Activated naive CD8-positive, alpha-beta T cell treated with anti-CD3 and anti-CD28 coated beads, Interleukin-2, amount 10 ng/mL, durations not matched to agents 7 days and 5 days (primary cell): ENCODE measurements at places on chromosomes 13 and 19.
A peak's percentile ranks its signal among the peaks of the same experiment; 100 is the strongest.

- H3K27me3 ChIP-seq = no peaks in the 10 kb centered on the region
- H3K36me3 ChIP-seq = peaks cover 4% of the 10 kb centered on the region
- no peak overlapping the region for H3K4me3 ChIP-seq
- no peaks in the 10 kb centered on the region for H3K4me1 ChIP-seq
- H3K27ac ChIP-seq = no peak overlapping the region
Observed at GRCh38 chr19:3655402-3656072, 28.9 kb upstream of the CACTIN start.

DNA sequence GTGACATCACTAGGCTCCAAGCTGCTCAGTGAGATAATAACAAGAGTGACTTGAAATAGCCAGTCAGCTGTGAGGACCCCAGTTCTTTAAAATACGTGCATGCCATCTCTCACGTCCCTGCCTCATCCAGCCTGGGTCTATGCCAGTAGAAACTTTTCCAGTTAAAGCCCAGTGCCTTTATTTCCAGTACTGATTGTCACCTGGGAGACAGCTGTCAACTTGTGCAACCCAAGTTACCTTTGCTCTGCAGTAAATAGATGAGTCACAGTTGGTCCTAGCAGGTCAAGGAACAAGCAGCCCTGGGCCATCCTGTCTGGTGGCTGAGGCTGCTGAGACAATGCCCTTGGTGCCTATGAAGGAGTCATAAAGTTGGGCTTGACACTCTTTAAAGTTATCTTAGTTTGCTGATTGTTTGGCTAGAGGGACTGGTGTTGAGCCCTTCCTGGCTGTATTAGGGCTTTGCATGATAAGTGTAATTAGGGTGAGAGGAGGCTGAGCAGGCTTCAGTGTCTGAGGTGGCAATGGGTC lies 228.7 kb downstream of the LACC1 start:
- H3K27me3 ChIP-seq = peaks cover 3% of the 10 kb centered on the region
- H3K4me1 ChIP-seq = no peaks in the 10 kb centered on the region
- no peak for DNase-seq
- no peak overlapping the region for H3K27ac ChIP-seq
- H3K4me3 ChIP-seq = no peak overlapping the region
- H3K36me3 ChIP-seq = no peaks in the 10 kb centered on the region

GRCh38 chr13:38804536-38804935 lies 117.7 kb downstream of the FREM2 start:
- no peak overlapping the region for H3K4me3 ChIP-seq
- H3K27me3 ChIP-seq = no peaks in the 10 kb centered on the region
- DNase-seq = no peak

DNA sequence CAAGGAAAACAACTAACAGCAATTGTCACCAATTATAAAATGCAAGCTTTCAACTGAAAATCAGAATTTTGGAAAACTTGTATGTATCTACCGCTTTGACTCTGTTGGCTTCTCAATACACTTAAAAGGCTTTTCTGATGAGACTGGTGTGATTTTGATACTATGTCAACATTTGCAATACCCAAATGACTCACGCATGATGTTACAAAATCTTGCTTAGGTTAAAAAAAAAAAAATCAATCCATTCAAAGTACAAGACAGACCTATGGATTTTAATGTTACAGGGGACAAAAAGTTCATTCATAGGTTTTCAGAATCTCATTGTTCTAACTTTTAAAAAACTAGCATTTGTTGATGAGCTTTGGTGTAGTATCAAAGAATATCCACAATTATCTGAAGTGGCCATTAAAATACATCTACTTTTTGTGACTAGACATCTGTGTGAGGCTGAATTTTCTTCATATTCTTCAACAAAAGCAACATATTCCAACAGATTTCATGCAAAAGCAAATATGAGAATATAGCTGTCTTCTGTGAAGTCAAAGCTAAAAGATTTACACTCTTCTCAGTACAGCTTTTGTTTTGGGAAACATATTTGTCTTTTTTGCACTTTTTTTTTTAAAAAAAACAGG lies 10.7 kb downstream of the ELF1 start:
- H3K27ac ChIP-seq = peak overlapping the region; percentile 70
- H3K4me3 ChIP-seq = peak overlapping the region; percentile 83
- H3K36me3 ChIP-seq = peaks cover 24% of the 10 kb centered on the region
- no peak for DNase-seq
- no peaks in the 10 kb centered on the region for H3K27me3 ChIP-seq

- no peak for DNase-seq
- no peaks in the 10 kb centered on the region for H3K4me1 ChIP-seq
- no peak overlapping the region for H3K4me3 ChIP-seq
- H3K27me3 ChIP-seq = peaks cover 52% of the 10 kb centered on the region
- H3K36me3 ChIP-seq = no peaks in the 10 kb centered on the region
Observed at GRCh38 chr13:30915691-30916541, 9.8 kb downstream of the MEDAG start.

DNA sequence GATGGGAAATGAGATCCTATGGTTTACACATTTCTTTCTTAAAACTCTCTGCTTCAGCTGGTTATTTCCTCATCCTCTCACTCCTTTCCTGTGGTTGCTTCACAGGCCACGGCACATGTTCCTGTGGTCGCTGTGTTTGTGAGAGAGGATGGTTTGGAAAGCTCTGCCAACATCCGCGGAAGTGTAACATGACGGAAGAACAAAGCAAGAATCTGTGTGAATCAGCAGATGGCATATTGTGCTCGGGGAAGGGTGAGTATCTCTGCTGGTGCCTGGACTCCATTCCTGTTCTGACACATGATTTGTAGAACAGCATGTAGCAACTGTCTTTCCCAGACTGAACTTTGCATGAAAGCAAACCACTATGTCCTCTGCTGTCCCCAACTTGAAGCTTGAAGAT lies 254.2 kb downstream of the ITGBL1 start:
- H3K27me3 ChIP-seq = peaks cover 21% of the 10 kb centered on the region
- peak; percentile 32 for DNase-seq
- H3K4me3 ChIP-seq = peak overlapping the region; percentile 43
- H3K27ac ChIP-seq = no peak overlapping the region
- H3K36me3 ChIP-seq = no peaks in the 10 kb centered on the region

DNA sequence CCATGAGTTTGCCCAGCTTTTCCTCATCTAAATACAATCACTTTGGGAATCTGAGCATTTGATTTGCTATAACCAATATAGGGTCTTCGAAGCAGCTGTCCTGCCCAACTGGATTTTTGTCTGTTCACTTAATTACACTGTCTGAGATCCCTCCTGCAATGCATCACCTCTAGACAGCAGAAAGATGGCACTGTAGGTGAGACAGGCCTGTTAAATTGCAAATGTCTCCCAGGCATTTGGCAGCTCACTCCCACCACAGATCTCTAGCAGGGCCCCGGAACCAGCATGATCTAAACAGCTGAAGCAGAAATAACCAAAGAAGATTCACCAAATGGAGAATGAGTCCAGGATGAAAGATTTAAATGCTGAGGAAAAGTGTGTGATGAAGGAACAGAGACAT lies 41.9 kb upstream of the SERPINE3 start:
- H3K36me3 ChIP-seq = no peaks in the 10 kb centered on the region
- H3K4me3 ChIP-seq = no peak overlapping the region
- H3K27me3 ChIP-seq = no peaks in the 10 kb centered on the region
- H3K4me1 ChIP-seq = peaks cover 4% of the 10 kb centered on the region

DNA sequence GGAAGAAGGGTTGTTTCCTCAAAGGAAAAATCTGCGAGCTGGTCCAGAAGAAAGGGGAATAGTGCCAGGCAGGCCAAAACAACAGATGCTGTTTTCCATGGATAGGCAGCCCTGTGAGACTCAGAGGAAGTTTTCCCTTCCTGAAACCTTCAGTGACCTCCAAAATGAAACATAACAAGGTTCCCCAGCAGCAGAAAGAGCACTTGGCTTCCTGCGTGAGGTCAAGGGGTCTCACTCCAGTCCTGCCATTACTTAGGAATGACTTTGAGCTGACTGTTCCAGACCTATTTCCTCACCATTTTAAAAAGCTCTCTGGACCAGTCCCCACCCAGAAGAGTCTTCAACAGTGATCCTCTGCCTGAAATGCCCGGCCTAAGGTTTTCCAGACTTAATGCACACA lies 104.6 kb upstream of the IPO5 start:
- H3K27me3 ChIP-seq = peaks cover 7% of the 10 kb centered on the region
- DNase-seq = no peak
- no peak overlapping the region for H3K27ac ChIP-seq
- H3K4me1 ChIP-seq = peaks cover 3% of the 10 kb centered on the region
- no peaks in the 10 kb centered on the region for H3K36me3 ChIP-seq
- no peak overlapping the region for H3K4me3 ChIP-seq

- no peaks in the 10 kb centered on the region for H3K27me3 ChIP-seq
- H3K27ac ChIP-seq = peak overlapping the region; percentile 77
- peaks cover 29% of the 10 kb centered on the region for H3K4me1 ChIP-seq
- DNase-seq = peak; percentile 29
- H3K36me3 ChIP-seq = peaks cover 10% of the 10 kb centered on the region
Observed at GRCh38 chr19:4367781-4368127, 24.4 kb downstream of the MPND start.

DNA sequence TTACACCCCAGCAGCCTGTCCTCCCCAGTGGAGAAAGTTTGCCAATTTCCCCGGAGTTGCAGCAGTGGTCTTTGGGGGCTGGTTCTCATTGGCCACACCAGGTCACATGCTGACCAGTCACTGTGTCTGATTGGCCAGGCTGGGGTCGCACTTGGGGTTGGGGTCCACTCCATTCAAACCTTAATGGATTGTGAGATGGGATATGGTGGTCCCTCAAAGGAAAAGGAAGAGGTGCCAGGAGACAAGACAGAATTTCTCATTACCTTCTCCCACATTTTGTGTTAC lies 3.4 kb downstream of the PPM1N start:
- H3K27ac ChIP-seq = no peak overlapping the region
- H3K36me3 ChIP-seq = peaks cover 10% of the 10 kb centered on the region
- peaks cover 5% of the 10 kb centered on the region for H3K27me3 ChIP-seq
- peaks cover 31% of the 10 kb centered on the region for H3K4me1 ChIP-seq

DNA sequence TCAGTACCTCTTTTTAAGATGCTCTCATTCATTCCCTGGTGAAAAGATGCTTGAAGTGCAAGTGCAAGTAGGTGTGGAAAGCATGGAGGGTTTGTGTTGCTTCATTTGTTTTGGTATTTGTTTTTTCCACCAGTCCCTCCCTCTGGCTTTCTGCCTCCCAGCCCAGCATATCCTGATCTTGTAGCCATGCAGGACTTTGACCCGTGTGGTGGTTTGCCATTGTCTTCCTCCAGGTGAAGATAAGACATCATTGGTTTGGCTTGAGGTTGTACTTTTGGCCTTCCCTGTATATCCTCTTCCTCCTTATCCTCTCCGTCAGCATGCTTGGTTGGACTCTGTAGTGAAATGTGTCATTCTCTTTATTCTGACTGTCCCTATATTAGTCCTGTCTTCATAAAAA lies 9.1 kb downstream of the SPINT2 start:
- H3K27ac ChIP-seq = no peak overlapping the region
- no peak overlapping the region for H3K4me3 ChIP-seq
- DNase-seq = no peak
- no peaks in the 10 kb centered on the region for H3K27me3 ChIP-seq
- H3K36me3 ChIP-seq = no peaks in the 10 kb centered on the region

DNA sequence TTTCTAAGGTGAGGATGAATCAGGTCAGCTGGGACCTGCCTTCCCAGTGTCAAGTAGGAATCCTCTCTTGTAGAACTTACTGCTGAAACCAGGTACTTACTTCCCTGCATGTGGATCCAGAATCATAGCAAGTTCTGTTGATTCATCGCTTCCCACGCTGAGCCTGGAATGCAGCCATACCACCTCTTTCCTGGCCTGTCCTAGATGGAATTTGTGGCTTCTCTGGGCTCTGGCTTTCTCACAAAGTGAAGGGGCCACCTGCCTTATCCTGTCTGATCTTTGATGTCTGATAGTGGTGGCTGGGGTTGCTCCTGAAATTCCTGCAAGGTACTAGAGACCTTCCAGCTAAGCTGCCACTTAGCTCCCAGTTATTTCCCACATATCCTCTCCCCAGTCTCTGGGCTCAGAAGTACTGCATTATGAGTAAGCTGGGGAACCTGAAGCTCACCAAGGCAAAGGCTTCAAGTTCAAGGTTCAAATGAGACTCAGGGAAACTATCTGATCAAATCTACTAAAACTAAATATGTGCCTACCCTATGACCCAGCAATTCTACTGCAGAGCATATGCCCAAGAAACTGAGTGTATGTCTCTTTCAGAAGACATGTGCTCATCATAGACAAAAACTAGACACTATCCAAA lies 103.5 kb downstream of the SUCLA2 start:
- no peaks in the 10 kb centered on the region for H3K27me3 ChIP-seq
- H3K36me3 ChIP-seq = peaks cover 7% of the 10 kb centered on the region
- no peak overlapping the region for H3K27ac ChIP-seq
- peaks cover 10% of the 10 kb centered on the region for H3K4me1 ChIP-seq
- no peak overlapping the region for H3K4me3 ChIP-seq

DNA sequence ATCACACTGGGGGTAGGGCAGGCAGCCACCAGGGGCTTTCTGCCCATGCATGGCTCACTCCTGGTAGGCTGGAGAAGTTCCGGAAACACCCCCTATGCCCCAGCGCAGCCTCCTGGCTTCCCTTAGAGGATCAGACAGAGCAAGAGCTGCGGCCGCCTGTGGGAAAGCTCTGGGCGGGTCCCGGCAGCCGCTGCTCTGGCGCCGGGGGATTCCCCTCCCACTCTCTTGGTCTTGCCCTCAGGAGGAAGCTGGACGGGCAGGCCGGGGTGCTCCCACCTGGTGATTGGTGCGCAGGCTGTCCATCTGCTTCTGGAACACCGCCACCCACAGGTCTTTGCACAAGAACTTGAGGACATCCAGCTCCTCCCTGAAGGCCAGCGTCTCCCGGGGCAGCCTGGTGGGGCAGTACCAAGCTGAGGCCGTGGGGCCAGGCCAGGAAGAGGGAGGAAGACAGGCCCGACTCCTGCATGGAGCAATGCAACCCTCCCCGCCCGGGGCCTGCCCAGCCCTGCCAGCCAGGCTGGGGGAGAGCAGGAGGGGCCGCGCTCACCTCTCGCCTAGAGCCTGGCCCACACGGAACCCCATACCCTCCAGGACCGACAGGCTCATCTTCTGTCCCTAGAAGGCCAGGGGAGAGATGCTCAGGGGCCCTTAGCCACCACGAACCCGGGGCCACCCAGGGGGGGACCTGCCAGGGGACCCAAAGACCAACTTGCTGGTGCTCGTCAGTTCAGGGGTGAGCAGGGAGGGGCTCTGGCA lies 4.0 kb upstream of the NKPD1 start:
- peak; percentile 74 for DNase-seq
- H3K27ac ChIP-seq = peak overlapping the region; percentile 83
- peaks cover 14% of the 10 kb centered on the region for H3K4me1 ChIP-seq
- H3K27me3 ChIP-seq = no peaks in the 10 kb centered on the region
- peaks cover 3% of the 10 kb centered on the region for H3K36me3 ChIP-seq

DNA sequence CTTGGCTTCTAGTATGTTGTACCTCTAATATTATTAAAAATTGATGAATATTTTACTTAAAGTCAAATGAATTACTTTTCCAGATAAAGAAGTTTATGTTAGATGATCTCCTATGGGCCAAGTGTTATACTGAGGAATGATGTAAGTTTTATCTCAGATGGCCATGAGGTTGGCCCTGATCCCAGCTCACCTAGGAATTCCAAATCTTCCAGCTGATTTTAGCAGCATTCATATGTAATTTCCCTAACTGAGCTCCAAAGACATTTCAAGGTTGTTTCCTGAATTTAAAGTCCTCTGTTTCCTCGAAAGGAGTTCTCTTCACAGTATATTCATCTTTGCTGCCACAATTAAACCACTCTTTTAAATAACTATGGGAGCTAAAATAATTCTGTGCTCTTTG lies 1670.4 kb upstream of the SPRY2 start:
- no peak overlapping the region for H3K4me3 ChIP-seq
- no peak overlapping the region for H3K27ac ChIP-seq
- no peaks in the 10 kb centered on the region for H3K27me3 ChIP-seq
- H3K36me3 ChIP-seq = no peaks in the 10 kb centered on the region
- no peak for DNase-seq

- H3K4me1 ChIP-seq = no peaks in the 10 kb centered on the region
- H3K27me3 ChIP-seq = peaks cover 51% of the 10 kb centered on the region
- no peak overlapping the region for H3K27ac ChIP-seq
- H3K4me3 ChIP-seq = no peak overlapping the region
- no peaks in the 10 kb centered on the region for H3K36me3 ChIP-seq
Observed at GRCh38 chr13:51212758-51213157, 9.4 kb upstream of the FAM124A start.
